ENCODE measurements at places on chromosomes 5 and 9.
A peak's percentile ranks its signal among the peaks of the same experiment; 100 is the strongest.

DNA sequence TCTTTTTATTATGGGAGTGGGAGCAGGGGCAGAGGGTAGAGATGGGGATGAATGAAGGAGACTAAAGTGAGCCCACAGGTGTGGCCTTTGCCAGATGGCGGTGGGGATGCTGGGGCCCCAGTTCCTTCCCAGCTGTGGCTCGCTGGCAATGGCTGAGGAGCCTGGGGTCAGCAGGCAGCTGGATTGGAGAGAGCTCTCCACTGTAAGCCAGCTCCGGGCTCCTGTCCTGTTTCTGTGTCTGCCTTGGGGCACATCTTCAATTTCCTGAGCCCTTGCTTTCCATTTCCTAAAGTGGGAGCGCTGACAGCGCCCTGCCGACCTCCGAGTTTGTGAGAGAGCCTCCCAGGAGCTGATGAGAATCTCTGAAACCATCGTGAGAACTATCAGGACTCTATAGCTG is 75.6 kb upstream of the SPRY4 start:
- DNase-seq, result no peak

GRCh38 chr9:14345354-14346230 is 31.7 kb upstream of the NFIB start:
- DNase-seq, result no peak

DNA sequence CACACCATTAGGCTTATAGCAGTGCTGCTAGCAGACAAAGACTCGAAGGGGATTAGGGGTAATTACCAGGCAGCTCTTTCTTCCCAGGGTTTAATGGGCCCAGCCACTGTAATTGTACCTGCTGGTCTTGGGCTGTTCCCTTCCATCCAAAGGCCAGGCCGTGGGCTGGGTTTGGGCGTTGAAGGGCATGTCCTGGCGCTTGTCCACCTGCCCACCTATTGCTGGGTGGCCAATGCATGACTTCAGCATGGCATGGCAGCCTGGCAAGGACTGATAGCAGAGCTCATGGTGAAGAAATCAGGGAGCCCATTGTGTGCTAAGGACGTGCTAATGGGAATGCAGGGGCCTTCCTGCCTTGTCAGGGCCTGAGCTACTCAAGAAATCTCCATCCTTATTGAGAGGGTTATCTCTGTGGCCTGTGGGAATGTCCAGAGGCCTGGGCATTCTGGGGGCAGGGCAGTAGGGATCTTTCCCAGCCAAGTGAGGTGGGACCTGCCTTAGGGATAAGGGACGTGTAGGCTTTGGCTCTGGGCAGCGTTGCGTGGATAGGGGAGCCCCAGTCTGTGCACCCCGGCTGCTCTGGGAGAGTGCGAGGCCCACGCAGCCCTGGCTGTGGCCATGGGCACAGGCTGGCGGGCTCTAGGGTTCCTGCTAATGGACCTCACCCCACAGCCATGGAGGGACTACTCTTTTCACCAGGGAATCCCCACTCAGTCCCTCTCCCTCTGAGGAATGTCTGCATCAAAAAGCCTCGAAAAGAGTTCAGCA is 116.1 kb upstream of the PITX1 start:
- DNase-seq, result no peak

GRCh38 chr9:72480921-72481320 is 40.5 kb upstream of the TMC1 start:
- DNase-seq, result no peak

DNA sequence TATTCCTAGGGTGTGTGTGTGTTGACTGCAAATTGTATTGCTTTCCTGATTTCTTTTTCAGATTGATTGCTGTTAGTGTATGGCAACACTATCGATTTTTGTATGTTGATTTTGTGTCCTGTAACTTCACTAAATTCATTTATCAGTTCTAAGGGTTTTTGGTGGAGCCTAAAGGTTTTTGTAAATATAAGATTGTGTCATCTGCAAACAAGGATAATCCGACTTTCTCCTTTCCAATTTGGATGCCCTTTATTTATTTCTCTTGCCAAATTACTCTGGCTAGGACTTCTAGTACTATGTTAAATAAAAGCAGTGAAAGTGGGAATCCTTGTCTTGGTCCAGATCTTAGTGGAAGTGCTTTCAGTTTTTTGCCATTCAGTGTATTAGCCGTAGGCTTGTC is 340.9 kb upstream of the KLF4 start:
- DNase-seq, result no peak

DNA sequence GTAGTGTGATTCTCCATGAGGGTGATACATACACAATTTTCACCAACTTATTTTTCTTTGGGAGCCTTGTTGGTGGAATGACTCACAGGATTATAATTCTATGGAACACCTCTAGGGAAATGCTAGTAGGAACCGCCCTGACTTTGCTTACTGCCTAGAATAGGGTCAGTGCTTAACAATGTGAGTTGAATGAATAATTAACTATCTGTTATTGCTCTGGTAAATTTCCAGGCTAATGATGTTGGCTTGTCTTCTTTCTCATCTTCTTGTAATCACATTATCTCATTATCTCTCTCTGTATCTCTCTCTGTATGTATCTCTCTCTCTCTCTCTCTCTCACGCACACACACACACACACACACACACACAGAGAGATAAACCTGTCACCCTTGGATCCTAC is 291.1 kb downstream of the TRIM32 start:
- no peak for DNase-seq

DNA sequence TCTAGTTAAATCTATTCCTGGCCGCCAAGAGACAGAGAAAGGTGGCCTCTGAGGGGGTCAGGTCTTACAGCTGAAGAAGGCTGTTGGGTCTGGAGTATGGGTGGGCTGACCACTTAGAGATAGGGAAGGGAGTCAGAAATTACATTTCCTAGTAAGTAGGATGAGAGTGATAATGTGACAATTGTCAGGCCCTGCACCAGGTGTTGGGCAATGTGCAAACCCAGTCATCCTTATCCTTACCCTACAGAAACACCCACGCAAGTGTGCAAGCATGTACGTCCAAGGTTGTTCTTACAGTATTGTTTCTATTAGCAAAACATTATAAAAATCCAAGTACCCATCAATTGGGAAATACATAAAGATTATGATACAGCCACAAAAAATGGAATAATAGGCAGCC is 9.5 kb downstream of the SPAAR start:
- DNase-seq, result no peak

DNA sequence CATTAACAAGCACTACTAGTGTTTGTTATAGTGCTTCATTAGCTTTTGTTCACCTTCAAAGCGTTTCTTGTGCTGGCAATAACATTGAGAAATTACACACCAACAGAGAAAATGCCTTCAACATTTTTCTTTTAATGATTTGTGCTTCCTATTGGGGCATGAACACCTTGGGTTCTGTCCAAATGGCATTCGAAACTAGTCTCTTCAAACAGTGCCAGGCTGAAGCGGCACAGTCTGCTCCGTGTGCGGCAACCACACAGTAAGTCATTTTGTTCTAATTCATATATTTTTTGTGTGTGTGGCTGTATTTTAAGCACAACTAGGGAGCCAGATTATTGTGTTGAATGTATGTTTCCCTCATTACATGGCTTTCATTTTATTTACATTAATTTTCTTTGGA is 414.7 kb upstream of the SGCD start:
- DNase-seq, result peak; percentile 22

Data from NCI-H2029 (cell line).